ENCODE measurements at places on chromosomes 7 and 10. TPM values are rescaled to one million over a fixed set of nuclear protein-coding genes. Genes with fewer than 3 reads are reported as not detected.

- DNase-seq: no peak
These were observed 71.1 kb upstream of the GLCCI1 start for GRCh38 chr7:7897509-7897908.

- peak; percentile 69 for DNase-seq
These were observed 28.9 kb upstream of the EZH2 start for GRCh38 chr7:148912758-148913541.

DNA sequence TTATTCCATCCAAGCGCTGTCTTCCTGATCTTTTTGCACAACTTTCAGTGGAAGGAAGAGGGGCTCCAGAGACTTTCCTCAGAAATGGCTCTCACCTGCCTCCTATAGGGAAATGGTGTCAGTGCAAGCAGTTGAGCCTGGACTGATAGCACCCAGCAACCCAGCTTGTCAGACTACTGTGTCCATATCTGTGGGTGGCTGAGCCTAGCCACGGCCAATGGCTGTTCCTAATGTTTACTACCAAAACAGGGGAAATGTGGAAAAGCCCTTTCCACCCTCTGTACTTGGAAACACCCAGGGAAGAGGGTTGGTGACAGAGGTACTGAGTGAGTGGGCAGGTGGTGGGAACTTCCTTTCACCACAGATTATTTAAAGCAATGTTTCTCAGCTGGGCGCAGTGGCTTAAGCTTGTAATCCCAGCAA, 4.3 kb upstream of the YKT6 start:
- peak; percentile 26 for DNase-seq

- DNase-seq: no peak
These were observed 48.7 kb upstream of the UBN2 start for GRCh38 chr7:139182363-139182762.

GRCh38 chr7:2927592-2927991, 83.5 kb upstream of the GNA12 start:
- no peak for DNase-seq

- DNase-seq: no peak
These were observed 107.4 kb downstream of the SEMA3D start for GRCh38 chr7:85079434-85079833.

PRTFDC1 gene
- total RNA-seq: 3.6 TPM

AVPI1 gene
- total RNA-seq: 3.2 TPM

DNA sequence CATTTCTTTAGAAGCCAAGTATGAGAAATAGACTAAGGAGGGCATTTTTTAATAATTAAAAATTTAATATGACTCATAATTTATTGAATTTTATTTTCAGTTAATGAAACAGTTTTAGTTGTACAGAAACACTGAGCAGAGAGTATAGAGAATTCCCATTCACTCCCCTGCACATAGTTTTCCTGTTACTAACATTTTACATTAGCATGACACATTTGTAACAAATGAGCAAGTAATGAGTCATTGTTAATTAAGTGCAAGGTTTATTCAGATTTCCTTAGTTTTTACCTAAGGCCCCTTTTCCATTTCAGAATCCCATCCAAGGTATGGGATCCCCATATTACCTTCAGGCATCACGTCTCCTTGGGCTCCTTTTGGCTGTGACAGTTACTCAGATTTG, 271.5 kb upstream of the FZD8 start:
- no peak for DNase-seq

HELLS gene
- total RNA-seq: 147 TPM

DNA sequence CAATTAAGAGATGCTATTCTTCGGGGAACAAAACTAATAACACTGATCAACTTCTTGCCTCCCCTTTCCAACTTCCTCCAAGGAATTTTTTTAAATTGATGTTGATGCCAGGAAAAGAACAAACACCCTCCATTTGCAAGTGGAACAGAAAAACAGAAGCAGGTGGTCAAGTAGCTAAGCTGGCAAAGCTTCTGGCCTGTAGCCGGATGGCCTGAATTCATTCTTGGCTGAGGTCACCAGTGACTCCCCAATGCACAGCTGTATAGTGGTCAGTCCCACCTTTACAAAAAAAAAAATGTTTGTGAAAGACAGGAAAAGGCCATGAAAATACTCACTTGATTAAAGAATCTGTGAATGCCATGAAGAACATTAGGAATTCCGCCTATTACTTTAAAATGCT, 39.1 kb downstream of the DOCK4 start:
- DNase-seq: no peak

DNA sequence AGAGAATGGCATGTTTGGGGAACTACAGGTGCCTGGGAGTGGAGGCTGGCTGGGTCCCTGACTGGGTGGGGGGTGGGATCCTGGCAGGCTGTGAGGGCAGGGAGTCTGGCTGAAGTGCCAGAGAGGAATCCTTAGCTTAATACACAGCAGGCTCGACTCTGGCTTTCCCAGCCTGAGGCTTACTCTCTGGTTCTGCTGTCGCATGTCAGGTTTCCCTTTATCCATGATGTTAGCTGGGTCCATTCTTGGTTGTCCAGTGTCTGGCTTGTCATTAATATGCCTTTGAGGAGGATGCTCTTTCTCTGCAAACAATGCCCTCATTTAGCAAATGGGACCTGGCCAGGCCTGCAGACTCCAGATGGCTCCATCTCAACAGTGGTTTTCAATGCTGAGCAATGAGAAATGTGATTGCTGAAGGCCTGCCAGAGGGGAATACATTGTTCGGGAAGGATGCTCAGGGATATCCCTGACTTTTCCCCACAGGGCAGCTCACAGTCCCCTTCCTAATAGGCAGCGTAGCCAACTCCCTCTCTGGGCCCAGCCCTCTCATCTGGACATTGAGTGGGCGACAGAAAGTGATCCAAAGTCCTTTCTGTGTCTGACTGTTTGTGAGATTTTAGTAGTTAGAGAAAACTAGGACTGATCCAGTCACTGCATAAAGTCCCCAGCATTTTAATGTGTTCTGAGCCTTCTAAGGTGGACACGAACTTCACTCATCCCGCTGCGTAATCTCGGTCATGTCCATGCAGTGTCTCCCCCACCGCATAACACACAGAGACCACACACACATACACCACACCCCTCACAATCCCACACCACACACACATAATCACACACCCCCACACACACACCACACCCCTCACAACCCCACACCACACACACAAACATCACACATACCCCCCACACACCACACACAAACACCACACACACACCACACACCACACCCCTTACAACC, 124.9 kb downstream of the ANLN start:
- DNase-seq: no peak

- DNase-seq: no peak
These were observed 139.0 kb downstream of the CREB5 start for GRCh38 chr7:28551331-28551730.

EVX1 gene
- not detected for total RNA-seq

DNA sequence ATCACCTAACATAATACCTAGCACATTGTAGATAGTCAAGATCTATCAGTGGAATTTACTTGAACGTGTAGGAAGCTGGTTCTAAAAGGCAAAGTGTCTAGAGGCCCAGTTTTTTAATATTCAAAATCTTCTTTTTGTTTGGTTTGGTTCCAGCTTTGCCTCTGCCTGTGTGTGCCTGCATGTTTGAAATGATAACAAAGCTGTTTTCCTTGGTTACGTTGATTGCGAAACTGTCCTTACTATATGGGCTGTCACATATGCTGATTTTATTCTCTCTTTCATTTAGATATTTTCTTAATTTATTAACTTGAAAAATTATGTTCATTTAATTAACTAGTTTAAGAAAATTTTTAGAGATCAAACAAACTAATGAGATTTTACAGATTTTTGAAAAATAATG, 237.3 kb downstream of the SEMA3A start:
- no peak for DNase-seq

GRCh38 chr10:112217386-112218035, 33.9 kb upstream of the GPAM start:
- no peak for DNase-seq

RET gene
- total RNA-seq: not detected

DNA sequence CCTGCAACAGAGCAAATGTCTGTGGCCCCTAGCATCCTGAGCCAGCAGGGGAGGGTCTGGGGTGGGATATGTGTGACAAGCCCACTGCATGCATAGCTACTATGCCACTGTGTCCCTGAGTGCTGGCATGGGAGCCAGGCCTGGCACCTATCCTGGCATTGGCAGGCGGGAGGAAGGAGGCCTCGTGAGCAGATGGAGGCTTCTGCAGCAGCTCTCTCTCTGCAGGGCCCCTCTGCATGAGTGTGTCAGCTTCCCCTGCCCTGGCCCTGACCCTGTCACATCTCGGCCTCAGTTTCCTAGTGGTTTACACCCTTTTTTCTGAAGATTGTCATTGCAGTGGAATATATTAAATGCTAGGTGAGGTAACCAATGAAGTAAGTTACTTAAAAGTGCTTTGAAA, 13.1 kb upstream of the IMPDH1 start:
- DNase-seq: no peak

OR2A1 gene
- not detected for total RNA-seq

- no peak for DNase-seq
These were observed 138.7 kb downstream of the CUX1 start for GRCh38 chr7:101956130-101956529.

- DNase-seq: peak; percentile 36
These were observed 23.2 kb downstream of the TPK1 start for GRCh38 chr7:144812379-144813283.

LEP gene
- total RNA-seq: not detected

- DNase-seq: no peak
These were observed 291.6 kb downstream of the RNLS start for GRCh38 chr10:88291289-88292184.

DNA sequence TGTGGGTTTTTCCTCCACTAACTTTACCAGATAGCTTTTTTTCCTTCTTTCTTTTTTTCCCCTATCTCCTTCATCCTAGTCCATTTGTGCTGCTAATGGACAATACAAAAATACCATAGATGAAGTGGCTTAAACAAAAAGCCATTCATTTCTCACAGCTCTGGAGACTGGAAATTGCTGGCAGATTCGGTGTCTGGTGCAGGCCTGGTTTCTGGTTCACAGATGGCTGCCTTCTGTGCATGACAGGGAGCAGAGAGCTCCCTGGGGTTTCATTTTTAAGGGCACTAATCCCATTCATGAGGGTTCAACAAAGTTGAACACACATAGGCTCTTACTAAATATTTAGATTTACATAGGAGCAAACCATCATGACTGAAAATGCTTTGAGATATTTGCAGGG, 467.4 kb downstream of the TYW1 start:
- DNase-seq: no peak

- no peak for DNase-seq
These were observed 239.3 kb upstream of the PLPP4 start for GRCh38 chr10:120217736-120218135.

DNA sequence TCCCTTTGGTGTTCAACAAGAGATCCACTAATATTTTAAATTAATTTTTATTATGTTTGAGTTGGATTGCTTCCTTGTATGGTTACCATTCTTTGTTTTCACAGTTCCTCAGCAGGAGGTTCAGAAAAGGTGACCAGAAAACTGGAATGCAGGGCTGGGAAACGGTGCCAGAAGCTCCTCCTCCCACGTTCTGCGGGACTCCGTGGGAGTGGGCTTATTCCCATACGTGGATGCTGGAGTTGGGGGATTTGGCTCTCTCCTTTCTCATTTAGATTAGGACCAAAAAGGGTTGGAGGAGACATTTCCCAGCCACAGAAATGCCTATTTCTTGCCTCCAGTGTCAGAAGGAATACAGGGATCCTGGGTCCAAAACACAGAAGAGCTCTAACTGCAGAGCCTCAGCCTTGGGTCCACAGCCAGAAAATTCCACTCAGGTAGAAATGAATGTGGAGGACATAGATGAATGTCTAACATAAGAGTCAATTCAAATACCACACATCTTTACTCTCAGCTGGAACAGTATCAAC, 56.0 kb downstream of the SORBS1 start:
- DNase-seq: no peak

GRCh38 chr10:52343439-52343838, 29.4 kb downstream of the DKK1 start:
- DNase-seq: no peak

CRHR2 gene
- not detected for total RNA-seq

DNA sequence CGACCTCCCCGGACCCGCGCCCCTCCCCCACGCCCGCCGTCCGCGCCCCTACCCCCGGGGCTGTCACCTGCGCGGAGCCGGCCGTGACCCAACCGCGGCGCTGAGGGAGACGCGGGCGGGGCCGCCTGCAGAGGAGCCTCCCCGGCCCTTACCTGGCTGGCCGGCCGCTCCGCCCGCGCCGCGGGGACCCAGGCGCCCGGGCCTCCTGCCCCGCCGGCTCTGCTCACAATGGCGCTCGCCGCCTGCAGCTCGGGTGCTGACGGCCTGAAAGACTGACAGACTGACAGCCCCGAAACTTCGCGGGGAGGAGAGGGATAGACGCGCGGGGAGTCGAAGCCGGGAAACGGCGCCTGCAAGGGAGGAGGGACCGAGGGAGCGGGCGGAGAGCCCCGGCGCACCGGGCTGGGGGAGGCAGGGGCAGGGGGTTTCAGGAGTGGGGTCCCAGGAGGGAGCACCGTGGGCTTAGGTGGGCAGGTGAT, 393 bp downstream of the ZNF467 start:
- DNase-seq: peak; percentile 30

- no peak for DNase-seq
These were observed 365.7 kb downstream of the DNAJB6 start for GRCh38 chr7:157702311-157703023.

DNA sequence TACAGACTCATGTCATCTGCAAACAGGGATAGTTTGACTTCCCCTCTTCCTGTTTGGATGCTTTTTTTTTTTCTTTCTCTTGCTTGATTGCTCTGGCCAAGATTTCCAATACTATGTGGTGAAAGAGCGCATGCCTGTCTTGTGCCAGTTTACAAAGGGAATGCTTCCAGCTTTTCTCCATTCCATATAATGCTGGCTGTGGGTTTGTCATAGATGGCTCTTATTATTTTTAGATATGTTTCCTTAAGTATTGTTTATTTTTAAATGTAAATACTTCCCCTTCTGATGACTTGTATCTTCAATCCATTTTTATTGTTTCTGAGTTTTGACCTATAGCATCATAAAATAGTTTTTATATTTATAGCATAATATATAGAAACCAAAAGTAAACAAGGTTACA, 17.9 kb downstream of the FAM237B start:
- DNase-seq: no peak

CABCOCO1 gene
- not detected for total RNA-seq

DNA sequence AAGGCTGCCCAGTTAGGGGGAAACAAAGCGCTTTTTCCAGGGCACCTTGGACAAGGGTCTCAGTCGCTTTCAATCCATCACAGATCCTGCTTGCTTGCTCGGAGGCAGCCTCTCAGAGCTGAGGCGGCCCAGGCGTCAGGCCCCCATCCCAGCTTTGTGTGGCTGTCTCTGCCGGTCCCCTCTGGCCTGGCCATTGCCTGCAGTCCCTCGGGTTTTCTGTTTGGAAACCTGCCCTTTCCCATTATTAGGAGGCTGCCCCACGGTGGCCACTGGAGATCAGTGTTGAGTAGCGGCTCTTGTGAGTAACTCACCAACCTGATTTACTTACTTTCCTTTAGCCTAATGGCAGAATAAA, 216.1 kb downstream of the GLRX3 start:
- no peak for DNase-seq

INPP5F gene
- total RNA-seq: 20.2 TPM

C10orf105 gene
- 0.41 TPM for total RNA-seq

FFAR4 gene
- total RNA-seq: not detected

All from activated naive CD8-positive, alpha-beta T cell treated with anti-CD3 and anti-CD28 coated beads for 36 hours (primary cell).